ENCODE measurements at places on chromosomes 1 and 21. TPM values are rescaled to one million over a fixed set of nuclear protein-coding genes. Genes with fewer than 3 reads are reported as not detected.

DNA sequence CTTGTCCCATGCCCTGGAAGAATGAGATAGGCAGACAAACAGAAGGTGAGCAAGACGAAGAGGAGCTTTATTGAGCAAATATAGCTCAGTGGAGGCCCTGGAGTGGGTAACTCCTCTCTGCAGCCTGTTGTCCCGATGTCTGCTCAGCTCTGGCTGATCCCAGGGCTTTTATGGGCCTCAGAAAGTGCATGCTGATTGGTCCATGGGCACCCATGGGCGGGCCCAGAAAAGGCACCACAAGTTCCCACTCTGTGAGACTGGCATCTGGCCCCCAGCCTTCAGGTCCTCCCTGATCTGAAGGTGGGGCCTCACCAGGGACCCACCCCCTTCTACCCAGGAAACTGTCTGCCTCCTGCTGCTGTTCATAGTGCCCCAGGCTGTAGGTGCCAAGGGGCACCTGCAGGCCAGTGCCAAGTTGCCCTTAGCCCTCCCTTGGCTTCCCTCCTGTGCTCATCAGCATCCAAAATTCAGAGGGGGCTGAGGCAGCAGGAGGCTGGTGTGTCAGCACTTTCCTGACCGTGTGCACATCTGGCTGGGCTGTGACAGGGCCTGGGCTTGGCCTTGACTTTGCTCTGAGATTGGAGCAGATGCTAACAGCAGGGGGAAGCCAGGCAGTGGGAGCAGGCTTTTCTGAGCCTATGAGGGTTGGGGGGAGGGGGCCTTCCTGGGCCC lies 35.4 kb downstream of the ACTL8 start:
- DNase-seq: no peak
- no peaks in the 10 kb centered on the region for H3K27me3 ChIP-seq
- no peak overlapping the region for H3K4me3 ChIP-seq
- no peak overlapping the region for H3K27ac ChIP-seq
- H3K36me3 ChIP-seq: no peaks in the 10 kb centered on the region
- no peaks in the 10 kb centered on the region for H3K4me1 ChIP-seq

DNA sequence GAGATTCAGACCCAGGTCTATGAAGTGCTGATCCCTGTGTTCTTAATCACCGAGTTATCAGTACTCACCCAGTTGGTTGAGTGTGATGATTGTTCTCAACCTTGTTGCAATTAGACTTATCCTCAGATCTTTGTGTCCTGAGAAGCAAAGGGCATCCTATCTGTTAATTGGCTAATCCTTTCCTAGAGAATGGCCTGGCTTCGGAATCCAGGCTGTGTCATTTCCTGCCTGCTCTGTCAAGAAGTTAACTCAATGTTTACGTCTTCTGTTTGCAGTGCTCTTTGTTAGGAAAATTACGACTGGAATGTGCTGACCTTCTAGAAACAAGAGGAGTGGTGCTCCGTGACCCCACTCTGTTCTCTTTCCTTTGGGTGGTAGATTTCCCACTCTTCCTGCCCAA lies 14.7 kb downstream of the GAS5 start:
- H3K4me3 ChIP-seq: no peak overlapping the region
- peaks cover 4% of the 10 kb centered on the region for H3K36me3 ChIP-seq
- H3K4me1 ChIP-seq: no peaks in the 10 kb centered on the region
- DNase-seq: no peak
- no peaks in the 10 kb centered on the region for H3K27me3 ChIP-seq
- H3K27ac ChIP-seq: no peak overlapping the region

The APOBEC4 gene
- total RNA-seq: not detected

DNA sequence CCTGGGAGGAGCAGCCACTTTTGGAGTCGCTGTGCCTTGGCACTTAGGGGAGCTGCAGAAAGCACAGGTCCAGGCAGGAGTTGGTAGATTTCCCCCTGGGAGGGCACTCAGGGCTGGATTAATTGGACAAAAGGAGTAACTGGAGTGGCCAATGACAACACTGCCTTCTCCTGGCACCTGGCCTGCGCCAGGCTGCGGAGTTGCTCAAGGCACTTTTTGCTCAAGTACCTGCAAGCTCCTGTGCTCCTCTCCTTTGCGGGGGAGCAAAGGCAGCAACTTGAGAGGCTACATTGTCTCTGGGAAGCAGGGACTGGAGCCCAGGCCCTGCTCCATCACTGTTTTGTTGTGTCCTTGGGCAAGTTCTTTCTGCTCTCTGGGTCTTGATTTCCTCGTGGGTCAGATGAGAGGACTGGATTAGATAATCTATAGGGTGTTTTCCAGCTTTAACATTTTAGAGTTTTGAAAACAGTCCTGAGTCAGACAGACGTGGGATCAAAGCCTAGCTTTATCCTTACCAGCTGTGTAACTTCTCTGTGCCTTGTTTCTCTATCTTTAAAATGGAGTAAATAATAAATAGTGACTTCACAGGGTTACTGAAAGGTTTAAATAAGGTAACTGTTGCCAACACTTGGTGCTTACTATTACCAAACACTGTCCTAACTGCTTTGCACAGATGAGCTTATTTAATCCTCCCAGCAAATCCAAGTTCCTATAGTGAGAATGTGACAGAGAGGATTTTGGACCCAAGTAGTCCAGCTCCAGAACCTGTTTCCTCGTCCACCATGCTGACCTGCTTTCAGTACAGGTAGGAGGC lies 18.0 kb upstream of the GRHL3 start:
- H3K36me3 ChIP-seq: no peaks in the 10 kb centered on the region
- no peak overlapping the region for H3K4me3 ChIP-seq
- no peaks in the 10 kb centered on the region for H3K4me1 ChIP-seq
- H3K27ac ChIP-seq: no peak overlapping the region

The DAB1 gene
- 2.6 TPM for total RNA-seq

- peaks cover 10% of the 10 kb centered on the region for H3K36me3 ChIP-seq
- H3K27ac ChIP-seq: no peak overlapping the region
- no peaks in the 10 kb centered on the region for H3K4me1 ChIP-seq
- H3K4me3 ChIP-seq: no peak overlapping the region
- no peaks in the 10 kb centered on the region for H3K27me3 ChIP-seq
- no peak for DNase-seq
Measured at GRCh38 chr1:10325521-10325920, 73.3 kb upstream of the PGD start.

The COL9A2 gene
- total RNA-seq: 8.6 TPM

The LCA5L gene
- 0.39 TPM for total RNA-seq

DNA sequence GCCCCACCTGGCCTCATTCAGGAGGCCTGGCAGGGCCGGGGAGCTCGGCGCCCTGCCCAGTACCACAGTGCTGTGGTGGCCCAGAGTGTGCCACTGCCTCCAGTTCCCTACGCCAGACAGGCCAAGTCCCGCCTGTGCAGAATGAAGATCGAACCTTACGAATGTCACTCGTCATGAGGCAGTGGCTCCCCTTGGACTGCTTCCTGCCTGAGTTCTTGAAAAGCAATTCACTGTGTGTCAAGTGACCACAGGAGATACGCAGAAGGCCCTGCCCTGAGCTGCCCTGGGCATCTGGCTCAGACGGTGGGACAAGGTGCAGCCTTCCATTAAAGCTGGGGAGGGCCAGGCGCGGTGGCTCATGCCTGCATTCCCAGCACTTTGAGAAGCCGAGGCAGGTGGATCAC lies 49.6 kb upstream of the LRP8 start:
- no peak overlapping the region for H3K4me3 ChIP-seq
- H3K4me1 ChIP-seq: no peaks in the 10 kb centered on the region
- no peaks in the 10 kb centered on the region for H3K36me3 ChIP-seq
- peak; percentile 30 for DNase-seq
- H3K27ac ChIP-seq: no peak overlapping the region

- H3K4me1 ChIP-seq: no peaks in the 10 kb centered on the region
- no peak overlapping the region for H3K27ac ChIP-seq
- H3K4me3 ChIP-seq: no peak overlapping the region
- no peak for DNase-seq
Measured at GRCh38 chr1:221725735-221726672, 15.9 kb downstream of the DUSP10 start.

DNA sequence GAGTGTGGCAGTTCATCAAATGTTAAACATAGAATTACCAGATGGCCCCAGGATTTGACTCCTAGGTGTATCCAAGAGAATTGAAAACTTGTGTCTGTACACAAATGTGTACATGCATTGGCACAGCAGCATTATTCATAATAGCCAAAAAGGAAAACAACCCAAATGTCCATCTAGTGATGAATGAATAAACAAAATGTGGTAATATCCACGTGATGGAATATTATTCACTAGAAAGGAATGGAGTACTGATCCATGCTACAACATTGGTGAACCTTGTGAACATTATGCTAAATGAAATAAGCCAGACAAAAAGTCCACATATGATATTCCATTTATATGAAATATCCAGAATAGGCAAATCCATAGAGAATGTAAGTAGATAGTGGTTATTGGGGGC lies 77.7 kb downstream of the RAVER2 start:
- no peaks in the 10 kb centered on the region for H3K4me1 ChIP-seq
- H3K4me3 ChIP-seq: no peak overlapping the region
- peak overlapping the region; percentile 36 for H3K27ac ChIP-seq
- H3K27me3 ChIP-seq: no peaks in the 10 kb centered on the region
- H3K36me3 ChIP-seq: peaks cover 5% of the 10 kb centered on the region

GRCh38 chr1:8094481-8095241 lies 68.6 kb upstream of the ERRFI1 start:
- no peaks in the 10 kb centered on the region for H3K4me1 ChIP-seq
- no peaks in the 10 kb centered on the region for H3K36me3 ChIP-seq
- H3K4me3 ChIP-seq: no peak overlapping the region
- no peak overlapping the region for H3K27ac ChIP-seq
- no peak for DNase-seq
- no peaks in the 10 kb centered on the region for H3K27me3 ChIP-seq

GRCh38 chr1:37255136-37255795 lies 219.1 kb upstream of the ZC3H12A start:
- no peak for DNase-seq
- no peaks in the 10 kb centered on the region for H3K4me1 ChIP-seq
- H3K27ac ChIP-seq: no peak overlapping the region
- H3K36me3 ChIP-seq: no peaks in the 10 kb centered on the region
- no peaks in the 10 kb centered on the region for H3K27me3 ChIP-seq

DNA sequence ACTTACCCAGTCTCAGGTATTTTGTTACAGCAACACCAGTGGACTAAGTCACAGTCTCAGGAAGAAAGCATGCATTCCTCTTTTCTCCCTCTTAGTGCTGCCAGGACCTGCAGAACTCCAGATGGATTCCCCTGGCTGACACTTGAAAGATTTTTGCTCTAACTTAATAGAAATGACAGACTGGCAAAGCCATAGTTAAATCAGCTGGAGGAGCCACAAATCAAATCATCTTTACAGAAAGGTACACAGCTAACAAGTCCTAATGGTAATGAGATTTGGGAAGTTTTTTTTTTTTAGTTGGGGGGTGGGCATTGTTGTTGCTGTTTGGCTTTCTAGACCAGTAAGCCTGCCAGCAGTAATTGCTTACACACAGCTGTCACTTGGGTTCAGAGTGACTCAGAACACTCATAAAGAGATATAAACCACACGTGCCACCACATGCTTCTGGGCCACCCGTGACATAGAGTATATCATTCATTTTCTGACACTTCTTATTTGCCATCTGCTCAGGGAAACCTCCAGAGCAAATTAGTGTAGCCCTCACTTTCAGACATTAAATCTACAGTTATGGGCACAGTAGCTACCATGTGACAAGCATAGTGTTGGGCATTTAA lies 72.4 kb downstream of the FH start:
- H3K27ac ChIP-seq: no peak overlapping the region
- no peaks in the 10 kb centered on the region for H3K27me3 ChIP-seq
- no peaks in the 10 kb centered on the region for H3K36me3 ChIP-seq
- H3K4me1 ChIP-seq: no peaks in the 10 kb centered on the region
- DNase-seq: no peak
- no peak overlapping the region for H3K4me3 ChIP-seq

- no peak for DNase-seq
- no peaks in the 10 kb centered on the region for H3K27me3 ChIP-seq
- no peaks in the 10 kb centered on the region for H3K36me3 ChIP-seq
- H3K4me3 ChIP-seq: no peak overlapping the region
- H3K27ac ChIP-seq: no peak overlapping the region
- no peaks in the 10 kb centered on the region for H3K4me1 ChIP-seq
Measured at GRCh38 chr1:180652792-180653191, 21.0 kb downstream of the XPR1 start.

The RGS13 gene
- 1.5 TPM for total RNA-seq

The NTNG1 gene
- total RNA-seq: 1.0 TPM

GRCh38 chr1:219659005-219659600 lies 46.2 kb upstream of the ZC3H11B start:
- H3K4me3 ChIP-seq: no peak overlapping the region
- no peaks in the 10 kb centered on the region for H3K4me1 ChIP-seq
- no peak overlapping the region for H3K27ac ChIP-seq
- H3K27me3 ChIP-seq: no peaks in the 10 kb centered on the region
- DNase-seq: no peak
- H3K36me3 ChIP-seq: no peaks in the 10 kb centered on the region

DNA sequence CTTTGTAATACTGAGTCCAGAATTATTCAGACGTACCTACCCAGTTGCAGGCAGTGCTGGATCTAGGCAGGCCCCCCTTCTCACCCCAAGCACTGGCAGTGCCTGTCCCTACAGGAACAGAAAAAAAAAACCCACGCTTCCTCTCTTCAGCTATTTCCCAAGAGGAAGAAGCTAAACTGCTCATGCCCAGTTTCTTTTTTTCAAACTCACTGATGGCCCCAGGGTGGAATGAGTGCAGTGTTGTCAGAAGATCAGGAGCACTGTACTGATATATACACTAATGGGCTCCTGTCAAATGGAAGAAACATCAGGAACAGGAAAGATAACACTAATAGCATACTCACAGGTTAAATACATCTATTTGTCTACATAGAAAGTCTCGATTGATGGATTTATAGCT lies 28.2 kb upstream of the DOCK7 start:
- H3K27me3 ChIP-seq: no peaks in the 10 kb centered on the region
- no peak overlapping the region for H3K4me3 ChIP-seq
- DNase-seq: no peak
- no peaks in the 10 kb centered on the region for H3K4me1 ChIP-seq
- no peak overlapping the region for H3K27ac ChIP-seq

All from aorta (tissue), 5 donors.